ENCODE measurements at places on chromosomes 4 and X. TPM values are rescaled to one million over a fixed set of nuclear protein-coding genes. Genes with fewer than 3 reads are reported as not detected.

GRCh38 chrX:102651242-102652011, at the start of gene GPRASP1:
Gene GPRASP1 (plus strand): TSS chrX:102651483. CDS start chrX:102653914, 2,431 bp downstream.
- peak; percentile 63 for DNase-seq

GRCh38 chrX:11543249-11543648, 122.5 kb downstream of the ARHGAP6 start:
- no peak for DNase-seq

The SPANXD gene
- not detected for total RNA-seq

GRCh38 chr4:95572304-95572991, 23.7 kb upstream of the UNC5C start:
- DNase-seq: peak; percentile 57

DNA sequence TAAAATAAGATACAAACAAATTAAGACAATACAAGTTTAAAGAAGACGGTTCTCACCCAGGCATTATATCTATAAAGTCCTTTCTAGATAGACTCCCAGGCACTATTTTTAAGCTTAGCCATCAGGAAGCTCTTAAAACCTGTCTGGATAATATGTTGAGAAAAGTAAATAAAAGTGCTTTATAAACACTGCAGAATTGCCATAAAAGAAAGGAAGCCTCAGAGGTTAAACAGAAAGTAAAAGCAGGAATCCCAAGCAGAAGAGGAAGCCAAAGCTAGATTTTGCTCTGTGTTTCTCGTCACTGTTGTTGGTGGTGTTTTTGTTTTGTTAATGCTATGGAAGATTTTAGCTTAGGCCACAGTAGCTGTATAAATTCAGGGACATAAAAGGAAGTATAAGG, 1267.3 kb downstream of the PCDH19 start:
- DNase-seq: no peak

DNA sequence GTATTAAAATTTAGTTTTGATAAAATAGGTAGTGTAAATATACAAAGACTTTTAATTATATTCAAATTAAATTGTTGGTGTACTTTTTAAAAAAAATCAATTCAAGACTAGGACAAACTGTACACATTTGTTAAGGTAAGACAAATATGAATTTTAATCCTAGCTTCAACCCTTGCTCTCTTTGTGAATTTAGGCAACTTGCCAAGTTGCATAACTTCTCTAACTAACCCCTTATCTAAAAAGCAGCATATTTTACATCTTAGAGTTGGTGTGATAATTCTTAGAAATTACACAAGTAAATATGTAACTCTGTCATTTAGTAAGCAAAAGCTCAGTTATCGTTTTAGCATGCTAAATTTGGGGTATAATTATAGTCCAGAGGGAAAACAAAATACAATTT, 78.1 kb upstream of the FSTL5 start:
- DNase-seq: no peak

DNA sequence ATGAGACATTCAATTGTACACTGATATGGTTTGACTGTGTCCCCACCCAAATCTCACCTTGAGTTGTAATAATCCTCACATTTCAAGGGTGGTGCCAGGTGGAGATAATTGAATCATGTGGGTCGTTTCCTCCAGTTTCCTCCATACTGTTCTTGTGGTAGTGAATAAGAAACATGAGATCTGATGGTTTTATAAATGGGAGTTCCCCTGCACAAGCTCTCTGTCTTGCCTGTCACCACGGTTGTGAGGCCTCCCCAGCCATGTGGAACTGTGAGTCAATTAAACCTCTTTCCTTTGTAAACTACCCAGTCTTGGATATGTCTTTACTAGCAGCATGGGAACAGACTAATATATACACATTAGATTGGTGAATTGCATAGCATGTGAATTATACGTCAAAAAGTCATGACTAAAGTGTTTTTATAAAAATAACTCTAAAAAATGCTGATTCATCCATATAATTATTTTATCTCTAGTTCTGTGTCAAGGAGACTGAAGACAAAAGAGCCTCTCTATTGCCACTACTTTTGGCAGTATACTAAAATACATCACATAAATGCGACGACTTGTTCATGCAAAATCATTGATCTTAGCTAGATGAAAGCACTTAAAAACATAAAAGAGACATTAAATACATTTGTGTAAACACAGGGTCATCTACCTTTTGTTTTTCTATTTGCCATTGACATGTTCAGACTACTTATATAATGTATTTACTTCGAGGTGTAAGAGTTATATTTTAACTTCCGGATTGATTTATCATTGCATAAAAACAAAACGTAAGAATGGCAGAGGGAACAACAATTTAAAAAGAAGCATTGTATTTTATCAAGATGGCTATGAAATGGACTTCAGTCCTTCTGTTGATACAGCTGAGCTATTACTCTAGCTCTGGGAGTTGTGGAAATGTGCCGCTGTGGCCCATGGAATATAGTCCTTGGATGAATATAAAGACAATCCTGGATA, 50.1 kb downstream of the YTHDC1 start:
- no peak for DNase-seq

The ADH7 gene
- total RNA-seq: not detected

DNA sequence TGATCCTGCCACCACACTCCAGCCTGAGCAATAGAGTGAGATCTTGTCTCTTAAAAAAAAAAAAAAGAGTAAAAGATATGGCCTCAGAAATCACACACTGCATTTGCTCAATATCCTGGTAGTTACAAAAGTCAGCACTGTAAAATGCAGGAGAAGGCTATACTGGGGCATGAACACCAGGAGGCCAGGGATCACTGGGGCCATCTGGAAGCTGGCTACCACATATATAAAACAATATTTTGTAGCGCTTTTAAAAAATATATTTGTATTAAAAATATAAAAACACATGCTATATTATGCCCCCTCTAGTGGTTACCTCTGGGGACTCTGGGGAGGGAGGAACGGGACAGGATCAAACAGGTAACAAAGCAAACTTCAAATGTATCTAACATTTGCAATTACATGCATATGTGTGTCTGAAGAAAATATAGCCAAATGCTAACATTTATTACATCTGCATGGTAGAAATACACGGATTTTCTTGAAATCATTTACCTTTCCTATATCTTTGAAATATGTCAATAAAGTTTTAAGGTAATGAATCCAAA, 4.0 kb downstream of the C4orf46 start:
- no peak for DNase-seq

DNA sequence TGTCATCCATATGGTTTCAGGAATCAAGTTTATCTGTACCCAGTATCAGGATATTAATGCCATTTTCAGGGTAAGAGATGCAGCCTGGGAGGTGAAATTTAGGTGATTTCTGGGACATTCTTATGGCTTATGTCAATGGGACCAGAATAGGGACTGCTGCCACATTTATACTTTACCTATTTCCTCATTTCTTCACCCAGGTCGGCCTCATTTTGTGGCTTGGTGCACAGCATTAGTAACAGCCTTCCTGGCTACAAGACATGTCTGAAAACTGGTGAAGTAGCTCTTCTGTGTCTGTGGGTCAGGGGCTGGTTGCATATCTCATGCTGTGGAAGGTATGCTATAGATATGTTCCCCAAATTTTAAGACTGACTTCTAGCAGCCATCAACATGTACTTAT, 284.8 kb downstream of the AFF2 start:
- no peak for DNase-seq

DNA sequence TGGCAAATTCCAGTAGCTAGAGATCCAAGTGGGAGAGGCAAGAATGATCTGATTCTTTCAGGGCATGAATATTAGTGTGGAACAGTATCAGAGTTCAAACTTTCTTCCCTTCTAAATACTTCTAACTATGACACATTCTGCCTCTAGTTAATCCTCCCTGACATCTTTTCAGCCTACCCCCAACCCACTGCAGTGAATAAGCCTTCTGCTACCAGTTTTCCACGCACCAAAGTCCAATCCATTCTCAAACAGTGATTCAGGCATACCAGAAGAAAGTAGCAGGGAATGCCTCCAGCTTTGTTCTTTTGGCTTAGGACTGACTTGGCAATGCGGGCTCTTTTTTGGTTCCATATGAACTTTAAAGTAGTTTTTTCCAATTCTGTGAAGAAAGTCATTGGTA, 155.4 kb upstream of the FTHL17 start:
- DNase-seq: no peak

The MAML3 gene
- total RNA-seq: 1.0 TPM

The GPR173 gene
- total RNA-seq: 0.13 TPM

- no peak for DNase-seq
These were observed 13.1 kb downstream of the C4orf50 start for GRCh38 chr4:6005175-6005574.

DNA sequence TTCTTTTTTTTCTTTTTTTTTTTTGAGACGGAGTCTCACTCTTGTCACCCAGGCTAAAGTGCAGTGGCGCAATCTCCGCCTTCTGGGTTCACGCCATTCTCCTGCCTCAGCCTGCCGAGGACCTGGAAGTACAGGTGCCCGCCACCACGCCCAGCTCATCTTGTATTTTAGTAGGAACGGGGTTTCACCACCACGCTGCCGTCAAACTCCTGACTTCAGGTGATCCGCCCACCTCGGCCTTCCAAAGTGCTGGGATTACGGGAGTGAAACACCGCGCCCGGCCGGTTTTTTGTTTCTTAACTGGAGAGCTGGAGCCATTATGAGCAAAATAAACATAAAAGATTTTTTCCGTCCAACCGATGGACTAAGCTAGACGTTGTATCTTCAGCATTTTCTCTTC, 1.9 kb upstream of the WDR17 start:
- DNase-seq: no peak

DNA sequence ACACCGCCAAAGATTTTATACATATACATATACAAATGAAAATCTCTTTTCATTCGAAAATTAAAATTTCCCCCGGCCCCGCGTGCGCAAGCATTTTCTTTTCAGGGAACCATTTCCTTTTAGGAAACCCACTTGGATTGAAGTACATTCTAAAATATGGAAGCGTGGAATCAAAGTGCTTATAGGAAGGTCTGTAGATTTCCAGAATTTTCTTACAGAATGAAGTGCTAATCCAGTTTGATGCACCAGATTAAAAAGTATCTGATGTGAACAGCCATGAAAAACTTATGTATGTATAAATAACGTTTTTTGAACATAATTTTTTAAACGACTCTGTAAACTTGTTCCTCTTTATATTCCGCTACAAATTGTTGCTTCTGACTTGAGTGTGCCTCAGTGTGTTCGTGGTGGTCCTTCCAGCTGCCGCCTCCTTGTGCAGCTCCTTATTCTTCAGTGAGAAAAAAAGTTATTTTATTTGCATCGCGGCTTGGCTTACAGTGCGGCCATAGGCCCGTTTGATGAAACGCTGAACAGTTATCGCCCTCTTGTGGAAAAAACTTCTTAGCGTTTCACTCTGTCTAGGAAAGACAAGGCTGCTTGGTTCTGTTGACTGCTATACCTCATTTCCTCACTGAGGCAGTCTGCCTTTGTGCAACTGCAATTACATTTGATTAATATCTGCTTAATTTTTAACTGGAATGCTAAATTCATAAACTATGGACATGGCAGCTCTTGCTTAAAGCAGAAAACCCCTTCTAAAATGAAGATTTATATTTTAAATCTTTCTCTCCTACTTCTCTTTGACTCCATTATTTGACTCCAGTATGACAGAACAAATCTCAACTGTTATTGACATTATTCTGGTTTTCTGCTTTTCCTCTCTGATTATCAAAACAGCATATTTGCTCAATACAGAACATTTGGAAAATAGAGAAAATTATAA, 4.7 kb upstream of the NKX6-1 start:
- DNase-seq: no peak

Measured in psoas muscle (tissue), 8 donors.